ENCODE measurements at places on chromosomes 12 and 14.

- no peak for DNase-seq
These were observed 19.0 kb downstream of the NOC4L start for GRCh38 chr12:132163041-132163910.

GRCh38 chr12:12442548-12443071 lies 85.7 kb downstream of the BORCS5 start:
- no peak for DNase-seq

DNA sequence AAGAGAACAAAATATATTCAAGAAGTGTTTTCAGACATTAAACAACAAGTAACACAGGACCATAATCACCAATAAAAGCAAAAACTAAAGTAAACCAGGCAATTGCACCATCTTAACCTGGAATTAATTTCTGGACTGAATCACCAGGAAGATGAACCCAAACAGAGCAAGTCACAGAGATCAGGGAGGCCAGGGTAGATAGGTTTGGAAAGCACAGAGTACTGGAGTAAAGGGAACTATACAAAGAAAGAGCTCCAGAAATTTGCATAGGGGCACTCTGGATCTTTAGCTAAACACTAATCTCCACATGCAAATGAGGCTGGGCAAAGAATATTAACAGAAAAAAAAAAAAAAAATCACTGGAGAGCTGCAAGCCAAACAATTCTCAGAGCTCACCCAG lies 84.7 kb downstream of the NUAK1 start:
- DNase-seq = no peak

DNA sequence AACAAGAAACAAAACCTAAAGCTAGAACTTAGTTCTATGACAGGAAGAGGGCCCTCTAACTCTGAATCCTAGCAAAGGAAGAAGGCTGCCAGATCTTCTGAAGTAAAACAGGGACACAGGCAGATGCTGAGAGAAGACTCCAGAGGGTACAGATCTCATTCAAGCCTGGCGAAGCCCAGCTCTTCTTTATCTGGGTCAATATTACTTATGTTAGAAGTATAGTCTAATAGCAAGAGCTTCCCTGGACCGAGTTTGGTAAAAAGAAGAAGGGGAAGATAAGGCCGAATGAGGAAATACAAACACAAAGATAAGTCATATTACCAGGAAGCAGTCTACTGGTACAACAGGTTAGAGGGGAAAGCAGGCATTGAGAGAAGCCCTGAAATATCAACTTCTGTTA lies 79.9 kb upstream of the CCDC91 start:
- no peak for DNase-seq

GRCh38 chr12:69686731-69687130 lies 12.4 kb downstream of the BEST3 start:
- DNase-seq = no peak

- peak; percentile 98 for DNase-seq
These were observed at the start of gene PCNX4 for GRCh38 chr14:60091550-60092525. Gene PCNX4, plus strand, starts transcription at chr14:60091923. Its CDS starts 15,716 bp downstream, at chr14:60107639.

- DNase-seq = no peak
These were observed 218.0 kb downstream of the PPM1H start for GRCh38 chr12:62716866-62717525.

GRCh38 chr14:86935241-86935885 lies 1057.6 kb downstream of the GALC start:
- DNase-seq = no peak

DNA sequence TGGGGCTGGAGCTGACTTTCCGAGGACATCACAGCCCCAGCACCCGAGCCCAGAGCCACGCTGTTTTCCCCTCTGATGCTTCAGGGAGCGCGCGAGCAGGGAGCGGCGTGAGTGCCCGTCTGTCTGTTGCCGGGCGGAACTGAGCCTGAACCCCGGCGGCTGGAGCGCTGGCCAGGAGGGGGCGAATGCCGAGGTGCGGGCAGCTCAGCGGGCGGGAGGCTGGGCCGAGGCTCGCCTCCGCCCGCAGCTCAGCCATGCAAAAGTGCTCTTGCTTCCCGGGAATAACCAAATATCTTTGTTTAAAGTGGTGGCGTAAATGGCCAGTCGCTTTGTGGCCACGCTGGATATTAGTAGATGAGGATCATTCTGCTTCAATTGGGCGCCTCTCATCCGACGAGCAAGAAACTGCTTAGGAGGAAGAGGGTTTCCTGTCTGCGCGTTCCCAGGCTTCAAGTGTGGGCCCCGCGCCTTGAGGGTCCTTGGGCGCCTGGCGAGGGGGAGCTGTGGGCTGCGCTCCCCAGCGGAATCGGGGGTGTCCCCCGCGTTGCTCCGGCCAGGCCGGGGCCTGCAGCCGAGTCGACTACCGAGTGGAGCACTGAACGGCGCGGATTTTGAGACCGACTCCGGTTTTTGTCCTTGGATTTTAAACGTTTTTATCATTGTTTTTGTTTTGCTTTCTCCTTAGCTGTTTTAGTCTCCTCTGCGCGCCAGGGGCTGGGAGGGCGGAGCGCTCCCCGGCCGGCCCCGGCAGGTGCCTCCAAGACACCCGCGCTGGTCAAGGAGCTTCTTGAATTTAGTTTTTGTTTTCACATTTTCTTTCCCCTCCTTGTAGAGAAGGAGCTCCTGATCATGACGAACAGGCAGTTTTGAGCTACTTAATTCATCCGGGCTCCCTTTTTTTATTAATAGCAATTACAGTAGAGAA lies 831 bp upstream of the NKX2-1 start:
- DNase-seq = no peak
